ENCODE measurements at places on chromosomes 13 and 19. TPM values are rescaled to one million over a fixed set of nuclear protein-coding genes. Genes with fewer than 3 reads are reported as not detected.

The TRPM4 gene
- 16.5 TPM for total RNA-seq

The DACH1 gene
- total RNA-seq, result not detected

The LPAR2 gene
- 0.71 TPM for total RNA-seq

The FPR2 gene
- total RNA-seq, result not detected

The NLRP11 gene
- total RNA-seq, result not detected

The OSCAR gene
- total RNA-seq, result 0.18 TPM

The CEACAM1 gene
- total RNA-seq, result not detected

The KASH5 gene
- not detected for total RNA-seq

The POSTN gene
- 396 TPM for total RNA-seq

The RFPL4A gene
- total RNA-seq, result not detected

The CD209 gene
- not detected for total RNA-seq

The PTPRH gene
- 5.5 TPM for total RNA-seq

The ADGRE3 gene
- not detected for total RNA-seq

The CD22 gene
- 0.14 TPM for total RNA-seq

The ITPKC gene
- 12.6 TPM for total RNA-seq

The MIA gene
- not detected for total RNA-seq

The RFXAP gene
- 1.3 TPM for total RNA-seq

The CERS1 gene
- total RNA-seq, result 0.85 TPM

The FLT3LG gene
- total RNA-seq, result 3.4 TPM

The CRX gene
- not detected for total RNA-seq

The RPL28 gene
- 239 TPM for total RNA-seq

The PTH2 gene
- total RNA-seq, result not detected

The ZNF560 gene
- 0.57 TPM for total RNA-seq

The TMPRSS9 gene
- total RNA-seq, result not detected

The CHAF1A gene
- 4.3 TPM for total RNA-seq

The ETV2 gene
- total RNA-seq, result 0.28 TPM

The TPTE2 gene
- not detected for total RNA-seq

The DMKN gene
- 4.0 TPM for total RNA-seq

The ZNF730 gene
- total RNA-seq, result 0.43 TPM

The KIR2DL4 gene
- not detected for total RNA-seq

The ZNF724 gene
- 1.6 TPM for total RNA-seq

The BCAM gene
- 5.0 TPM for total RNA-seq

The IRS2 gene
- 3.0 TPM for total RNA-seq

The CEACAM20 gene
- total RNA-seq, result not detected

The SIAH3 gene
- total RNA-seq, result not detected

The NCAN gene
- total RNA-seq, result not detected

The KLK12 gene
- total RNA-seq, result not detected

The ZNF613 gene
- total RNA-seq, result 6.9 TPM

The SIGLEC5 gene
- total RNA-seq, result not detected

The SLC44A2 gene
- 28.4 TPM for total RNA-seq

The PSG3 gene
- not detected for total RNA-seq

The OR7C1 gene
- not detected for total RNA-seq

The ZNF546 gene
- total RNA-seq, result 11.2 TPM

The ZFP14 gene
- 4.1 TPM for total RNA-seq

The PPP5C gene
- 51.3 TPM for total RNA-seq

The CADM4 gene
- total RNA-seq, result 3.0 TPM

The MAST1 gene
- 0.18 TPM for total RNA-seq

The FGF22 gene
- under 0.01 TPM for total RNA-seq

The WDR62 gene
- total RNA-seq, result 0.55 TPM

The CYP2F1 gene
- total RNA-seq, result not detected

The ZNF628 gene
- 1.3 TPM for total RNA-seq

The ZNF441 gene
- total RNA-seq, result 12.9 TPM
